ENCODE measurements at places on chromosomes 3 and 15. TPM values are rescaled to one million over a fixed set of nuclear protein-coding genes. Genes with fewer than 3 reads are reported as not detected.

DNA sequence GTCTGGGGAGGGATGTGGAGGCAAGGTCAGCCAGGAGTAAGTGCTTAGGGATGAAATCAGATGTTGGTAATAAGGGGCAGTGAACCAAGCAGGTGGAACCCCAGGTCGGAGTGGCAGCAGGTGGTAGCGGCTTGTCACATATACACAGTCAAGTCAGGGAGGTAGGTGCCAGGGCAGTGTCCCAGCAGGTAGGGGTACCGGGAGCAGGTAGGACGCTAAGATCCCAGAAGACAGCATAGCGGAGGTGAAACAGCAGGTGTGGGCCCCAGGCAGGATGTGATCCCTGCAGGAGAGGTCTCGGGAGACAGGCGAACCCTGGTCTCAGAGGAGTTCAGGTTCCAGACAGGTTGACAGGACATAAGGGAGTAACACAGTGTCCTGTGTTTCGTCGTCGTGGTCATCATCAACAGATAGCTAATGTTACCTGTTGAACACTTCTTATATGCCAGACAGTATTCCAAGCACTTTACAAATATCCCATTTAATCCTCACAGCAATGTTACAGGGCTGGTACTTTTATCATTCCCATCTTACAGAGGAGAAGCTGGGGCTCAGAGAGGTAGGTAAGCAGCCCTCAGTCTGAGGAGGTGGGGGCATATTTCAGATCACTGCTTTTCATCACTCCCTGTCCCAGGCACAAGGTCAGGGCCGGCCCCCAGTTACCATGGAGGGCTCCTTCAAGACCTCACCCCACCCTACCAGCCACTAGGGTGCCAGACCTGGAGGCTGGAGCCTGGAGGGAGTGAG is 241.6 kb downstream of the UACA start:
- DNase-seq, result no peak

NR2E3 gene
- 0.10 TPM for total RNA-seq

- no peak for DNase-seq
Measured at GRCh38 chr3:72288955-72289691, 504.2 kb upstream of the PROK2 start.

- no peak for DNase-seq
Measured at GRCh38 chr3:43097400-43098080, 8.3 kb downstream of the POMGNT2 start.

CAMKV gene
- total RNA-seq, result not detected

ZNF501 gene
- 2.2 TPM for total RNA-seq

ZNF385D gene
- total RNA-seq, result 2.2 TPM

PIGZ gene
- total RNA-seq, result 10.6 TPM

GRCh38 chr3:140292684-140293083 is 357.7 kb downstream of the CLSTN2 start:
- DNase-seq, result no peak

DNA sequence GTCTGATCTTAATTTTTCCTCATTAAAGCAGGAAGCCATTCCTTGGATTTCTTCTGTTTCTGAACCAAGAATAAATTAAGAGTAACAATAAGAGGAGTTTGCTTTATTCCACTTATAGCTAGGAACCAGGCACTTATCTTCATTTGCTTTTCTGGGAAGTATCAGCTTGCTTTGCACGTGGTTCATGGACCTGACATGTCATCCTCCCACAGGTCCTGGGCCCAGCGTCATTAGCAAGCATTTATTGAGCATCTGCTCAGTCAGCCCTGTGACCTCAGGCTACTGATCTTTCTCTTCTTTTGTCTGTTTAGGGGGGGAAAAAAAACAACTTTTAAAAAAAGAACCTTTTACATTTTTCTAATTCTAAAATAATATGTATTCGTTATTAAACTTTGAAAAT is 34.7 kb upstream of the CRTC3 start:
- no peak for DNase-seq

GRCh38 chr15:63364399-63365272 is 17.0 kb downstream of the CA12 start:
- DNase-seq, result no peak

GRCh38 chr3:170429050-170429449 is 10.4 kb downstream of the CLDN11 start:
- DNase-seq, result no peak

- no peak for DNase-seq
Measured at GRCh38 chr3:71546821-71547220, 36.7 kb downstream of the FOXP1 start.

DNA sequence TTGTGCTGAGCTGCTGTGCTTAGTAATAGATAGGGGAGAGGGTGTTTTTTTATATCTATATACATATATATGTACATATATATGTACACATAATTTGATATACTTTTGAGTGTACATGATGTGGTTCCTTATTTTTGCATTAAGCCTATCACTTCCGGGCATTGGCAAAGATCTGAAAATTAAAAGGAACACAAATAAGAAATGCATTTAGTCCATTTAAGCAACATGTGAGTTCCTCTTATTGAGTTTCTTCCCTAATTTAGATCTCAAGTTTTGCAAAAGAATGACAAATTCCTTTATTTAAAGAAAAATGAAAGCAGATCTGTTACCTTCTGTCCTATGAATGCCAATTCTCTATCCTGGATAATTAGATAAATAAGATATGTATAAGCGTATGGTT is 435.1 kb downstream of the LPP start:
- DNase-seq, result no peak

HIGD2B gene
- not detected for total RNA-seq

GRCh38 chr3:144499001-144499930 is 527.6 kb downstream of the DIPK2A start:
- DNase-seq, result peak; percentile 31

GASK1A gene
- total RNA-seq, result not detected

RPS17 gene
- 1,446 TPM for total RNA-seq

- no peak for DNase-seq
Measured at GRCh38 chr3:156477323-156477722, 77.6 kb downstream of the SSR3 start.

DNA sequence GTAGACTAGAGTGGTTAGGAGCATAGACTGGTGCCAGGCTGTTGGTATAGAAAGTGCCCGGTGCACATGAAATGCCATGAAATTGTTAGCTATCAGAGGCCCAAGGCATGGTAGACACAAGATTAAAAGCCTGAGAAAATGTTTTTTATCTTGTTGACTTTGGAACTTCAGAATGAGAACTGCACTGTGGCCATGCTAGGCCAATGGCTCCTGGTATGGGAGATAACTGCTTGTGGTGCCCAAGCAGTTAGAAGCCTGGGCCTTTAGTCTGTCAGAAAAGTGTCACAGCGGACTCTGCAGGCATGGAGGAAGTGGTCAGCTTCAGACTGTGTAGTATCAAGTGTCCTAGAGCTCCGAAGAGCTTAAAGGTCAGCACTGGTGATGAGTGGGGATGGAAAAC is 11.9 kb downstream of the FYCO1 start:
- no peak for DNase-seq

GRCh38 chr3:25007974-25008658 is 419.9 kb upstream of the RARB start:
- no peak for DNase-seq

DNA sequence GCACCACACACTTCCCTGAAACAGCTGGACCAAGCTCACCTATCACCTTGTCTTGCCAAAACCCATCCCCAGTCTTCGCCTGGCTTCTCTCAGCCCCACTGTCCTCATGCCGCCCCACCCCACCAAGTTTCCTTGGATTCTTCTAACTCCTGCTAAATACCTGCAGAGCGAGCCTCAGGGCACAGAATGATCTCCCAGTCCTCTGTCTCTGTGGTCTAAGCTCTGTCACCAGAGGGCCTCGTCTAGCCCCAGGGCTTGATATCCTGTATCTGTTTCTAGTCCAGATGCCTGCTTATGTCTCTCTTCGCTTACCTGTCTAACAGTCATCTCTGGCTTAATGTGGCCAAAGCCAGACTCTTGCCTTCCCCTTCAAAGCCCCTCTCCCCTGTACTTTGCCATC is 9.7 kb downstream of the CCDC12 start:
- DNase-seq, result no peak

SEMA3B gene
- 0.34 TPM for total RNA-seq

- no peak for DNase-seq
Measured at GRCh38 chr3:35832140-35832571, 192.8 kb downstream of the ARPP21 start.

ETFA gene
- 64.1 TPM for total RNA-seq
